Fibroblast of the conjunctiva (primary cell): ENCODE measurements at places on chromosomes 16 and 17.

DNA sequence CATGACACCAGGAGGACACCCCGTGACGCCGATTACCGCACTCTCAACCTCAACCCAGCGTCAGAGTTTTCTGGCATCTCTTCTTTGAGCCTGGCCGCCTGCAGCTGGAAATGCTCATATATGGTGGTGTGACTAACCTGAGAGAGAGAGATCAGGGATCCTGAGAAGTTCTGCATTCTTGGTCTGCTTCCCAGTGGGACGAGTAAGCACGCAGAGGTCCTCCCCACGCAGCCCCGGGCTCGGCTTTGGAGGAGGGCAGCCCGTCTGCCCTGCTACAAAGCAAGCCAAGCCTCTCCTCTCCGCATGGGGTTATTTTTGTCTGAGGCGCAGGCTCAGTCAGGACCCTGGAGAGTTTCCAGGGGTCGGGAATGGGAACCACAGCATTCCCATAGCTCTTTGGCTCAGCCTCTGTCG lies 16.5 kb downstream of the CRISPLD2 start:
- peak; percentile 98 for DNase-seq

- no peak for DNase-seq
These were observed 24.4 kb downstream of the PRMT7 start for GRCh38 chr16:68335175-68335574.

GRCh38 chr17:74565126-74565525 lies 2.2 kb downstream of the CD300H start:
- DNase-seq: no peak

DNA sequence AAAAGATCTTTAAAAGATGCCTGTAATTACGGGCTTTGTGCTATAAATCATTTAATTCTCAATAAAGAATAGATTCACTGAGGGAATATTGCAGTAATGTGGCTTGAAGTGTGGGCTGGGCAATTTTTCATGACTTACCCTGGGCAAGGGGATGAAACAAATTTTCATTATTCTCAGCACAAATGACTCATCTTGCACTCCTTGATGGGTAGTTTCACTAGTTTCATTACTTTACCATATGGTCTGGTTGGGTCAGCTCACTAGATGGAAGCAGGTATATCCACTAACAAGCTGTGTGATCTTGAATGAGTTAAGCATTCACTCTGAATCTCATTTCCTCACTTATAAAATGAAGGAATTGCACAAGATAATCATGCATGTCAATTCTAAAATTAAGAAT lies 234.3 kb downstream of the ABCC12 start:
- DNase-seq: no peak

DNA sequence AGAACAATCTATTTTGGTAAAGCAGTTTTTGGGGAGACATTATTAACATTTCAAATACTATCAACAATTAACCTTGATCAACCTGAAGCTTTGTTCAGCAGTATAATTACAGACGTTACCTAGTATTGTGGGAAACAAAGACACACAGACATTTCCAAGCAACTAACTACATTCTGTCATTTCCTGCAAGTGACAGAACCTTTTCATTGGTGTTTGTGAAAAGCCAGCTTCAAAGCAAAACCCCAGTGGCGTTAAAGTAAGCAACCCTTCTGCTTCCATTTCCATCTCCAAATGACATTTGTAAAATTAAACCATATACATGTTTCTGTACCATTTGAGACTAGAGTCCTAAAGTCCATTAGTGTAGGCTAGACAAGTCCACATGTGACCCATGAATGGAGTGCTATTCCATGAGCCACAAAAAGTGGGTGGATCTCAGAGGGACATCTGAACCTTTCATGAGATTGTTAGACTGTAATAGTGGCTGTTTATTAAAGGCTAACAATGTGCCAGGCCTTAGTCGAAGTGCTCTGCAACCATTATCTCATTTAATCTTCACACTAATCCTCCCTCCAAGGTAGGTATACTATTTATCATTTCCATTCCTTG lies 101.2 kb downstream of the SSH2 start:
- DNase-seq: no peak

GRCh38 chr16:56771558-56772279 lies 41.8 kb downstream of the NUP93 start:
- DNase-seq: no peak

DNA sequence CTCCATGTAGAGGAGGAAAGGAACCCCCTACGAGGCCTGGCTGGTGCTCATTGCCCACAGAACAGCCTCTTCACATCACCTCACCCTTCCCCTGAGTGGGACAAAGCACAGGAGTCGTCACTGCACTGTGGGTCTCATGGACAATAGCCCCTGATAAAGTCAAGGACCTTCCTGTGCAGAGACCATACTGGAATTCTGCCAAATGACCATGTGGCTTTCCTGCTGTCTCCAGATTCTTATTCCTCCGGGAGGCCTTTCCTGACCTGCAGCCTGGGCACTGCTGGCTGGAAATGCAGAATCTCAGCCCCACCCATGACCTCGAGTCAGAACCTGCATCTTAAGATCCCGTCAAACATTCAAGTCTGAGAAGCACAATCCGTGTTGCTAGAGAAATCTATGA lies 60.5 kb upstream of the ERN1 start:
- no peak for DNase-seq
